ENCODE measurements at places on chromosomes 1 and 21. TPM values are rescaled to one million over a fixed set of nuclear protein-coding genes. Genes with fewer than 3 reads are reported as not detected.

GRCh38 chr1:22317231-22317919, 134.3 kb upstream of the ZBTB40 start:
- peak; percentile 76 for DNase-seq

OR2L2 gene
- polyA plus RNA-seq, result 0.03 TPM

C8B gene
- not detected for polyA plus RNA-seq

PRR9 gene
- not detected for polyA plus RNA-seq

ADAMTS5 gene
- 0.90 TPM for polyA plus RNA-seq

GRCh38 chr1:87937831-87938395, 609.2 kb downstream of the LMO4 start:
- DNase-seq, result no peak

BRDT gene
- polyA plus RNA-seq, result not detected

- DNase-seq, result no peak
Observed at GRCh38 chr1:240582953-240583352, 29.0 kb downstream of the GREM2 start.

DNA sequence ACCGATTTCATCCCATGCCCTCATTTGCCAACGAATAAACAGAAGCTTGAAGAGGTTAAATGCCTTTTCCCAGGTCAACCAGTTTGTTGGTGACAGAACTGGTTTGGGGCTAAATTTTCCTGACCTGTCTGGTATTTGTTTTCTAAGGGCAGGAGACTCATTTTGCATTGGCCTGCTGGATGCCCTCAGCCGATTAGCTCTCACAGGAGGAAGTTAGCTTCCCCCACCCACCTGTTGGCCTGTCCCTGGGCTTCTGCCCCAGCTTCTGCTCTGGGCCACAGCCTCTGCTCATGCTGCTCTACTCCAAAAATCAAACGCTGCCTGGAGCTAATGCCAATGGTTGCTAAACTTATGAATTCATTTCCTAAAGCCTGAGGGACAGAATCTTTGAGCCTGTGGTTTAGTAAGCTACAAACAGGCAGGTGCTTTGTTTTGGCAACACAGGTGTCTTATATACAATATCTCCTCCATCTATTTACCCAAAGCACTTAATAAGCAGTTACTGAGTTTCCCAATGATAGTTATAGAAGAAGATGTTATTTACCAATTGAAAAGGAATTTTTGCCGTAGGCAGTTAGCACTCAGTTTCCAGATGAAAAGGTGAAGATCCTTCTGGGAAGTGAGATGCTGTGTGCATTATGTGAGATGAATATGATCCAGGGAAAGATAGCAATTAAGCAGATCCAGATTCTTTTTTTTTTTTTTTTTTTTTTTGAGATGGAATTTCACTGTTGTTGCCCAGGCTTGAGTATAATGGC, 82.3 kb downstream of the TM2D1 start:
- DNase-seq, result no peak

FCRL4 gene
- polyA plus RNA-seq, result not detected

DNA sequence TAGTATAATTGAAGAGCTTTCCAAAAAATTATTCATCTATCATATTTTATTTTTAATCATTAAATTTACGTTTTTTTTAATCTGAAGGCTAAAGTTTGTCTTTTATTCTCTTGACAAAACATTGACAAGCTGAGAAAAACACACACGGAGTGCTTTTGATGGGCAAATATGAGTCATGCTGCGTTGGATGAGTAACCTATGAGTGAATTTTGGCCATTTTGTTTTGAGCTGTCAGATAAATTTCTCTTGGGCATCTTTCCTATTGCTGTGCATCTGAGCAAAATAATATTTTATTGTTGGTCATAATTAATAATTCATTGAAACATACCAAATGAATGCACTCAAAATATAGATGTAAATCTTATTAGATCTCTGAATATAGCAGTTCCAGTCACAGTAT, 1144.1 kb upstream of the ADGRL2 start:
- DNase-seq, result no peak

DLGAP3 gene
- 0.15 TPM for polyA plus RNA-seq

GRCh38 chr1:22883406-22883805, 89.3 kb downstream of the LACTBL1 start:
- no peak for DNase-seq

DNA sequence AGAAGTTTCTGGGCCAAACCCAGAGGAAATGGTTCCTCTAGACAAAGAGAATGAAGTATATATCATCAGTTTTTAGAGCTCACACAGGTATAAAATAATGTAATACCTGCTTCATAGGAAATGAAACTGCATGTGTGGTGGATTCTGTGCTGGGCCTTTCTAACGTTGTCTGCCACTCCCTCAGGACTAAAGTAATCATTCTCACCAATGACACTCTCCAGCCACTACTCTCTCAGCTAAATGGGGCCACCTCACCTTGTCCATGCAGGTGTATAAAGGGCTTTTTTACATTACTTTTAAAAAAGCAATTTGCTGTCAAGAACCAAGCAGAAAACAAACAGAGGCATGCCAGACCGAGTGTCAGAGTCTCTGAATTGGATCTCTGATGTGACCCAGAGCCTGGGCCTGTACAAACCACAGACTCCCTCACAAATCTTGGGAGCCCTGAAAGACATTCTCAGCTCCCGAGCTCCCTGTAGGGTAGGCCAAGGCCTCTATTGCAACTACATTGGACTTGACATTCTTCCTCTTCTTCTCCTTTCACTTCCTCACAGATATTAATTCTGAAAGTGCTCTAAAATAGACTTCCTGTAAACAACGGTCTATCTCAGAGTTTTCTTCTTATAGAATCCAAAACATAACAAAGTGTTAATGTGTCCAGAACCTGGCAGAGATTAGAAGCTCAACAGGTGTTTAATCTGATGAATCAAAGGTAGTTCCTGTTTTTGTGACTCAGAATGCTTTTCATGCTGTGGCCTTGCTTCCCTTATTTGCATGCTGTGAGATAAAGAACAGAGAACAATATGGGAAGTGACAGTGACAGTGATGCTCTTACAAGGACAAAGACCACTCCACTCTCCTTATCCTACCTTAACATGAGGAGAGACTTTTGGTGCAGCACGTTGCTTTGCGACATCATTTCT, 8.6 kb downstream of the AIM2 start:
- DNase-seq, result no peak

DNA sequence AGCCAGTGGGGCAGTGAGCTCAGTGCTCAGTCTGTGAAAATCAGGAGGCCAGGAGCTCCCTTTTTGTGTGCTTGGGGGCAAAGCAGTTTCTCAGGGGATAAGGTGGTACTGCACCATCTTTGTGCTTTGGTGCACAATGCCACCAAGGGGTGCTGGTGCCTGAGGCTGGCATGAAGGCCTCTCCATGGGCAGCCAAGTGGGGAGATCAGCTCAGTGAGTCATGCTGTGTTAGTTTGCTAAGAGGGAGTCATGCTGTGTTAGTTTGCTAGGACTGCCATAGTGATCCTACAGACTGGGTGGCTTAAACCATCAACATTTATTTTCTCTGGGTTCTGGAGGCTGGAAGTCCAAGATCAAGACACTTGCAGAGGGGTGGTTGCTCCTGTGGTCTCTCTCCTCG, 428.1 kb downstream of the PRDM2 start:
- no peak for DNase-seq

DNA sequence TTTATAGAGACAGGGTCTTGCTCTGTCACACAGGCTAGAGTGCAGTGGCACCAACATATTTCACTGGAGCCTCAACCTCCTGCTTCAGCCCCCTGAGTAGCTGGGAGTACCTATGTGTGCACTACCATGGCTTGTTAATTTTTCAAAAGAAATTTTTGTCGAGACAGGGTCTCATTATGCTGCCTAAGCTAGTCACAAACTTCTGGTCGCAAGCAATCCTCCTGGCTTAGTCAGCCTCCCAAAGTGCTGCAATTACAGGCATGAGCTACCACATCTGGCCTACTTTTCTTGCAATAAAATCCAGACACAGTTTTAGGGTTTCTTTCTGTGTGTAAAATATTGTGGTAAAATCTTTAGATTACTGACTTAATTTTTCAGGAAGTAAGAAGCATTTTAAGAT, 27.9 kb upstream of the NTPCR start:
- DNase-seq, result no peak

GRCh38 chr1:232617237-232617636, 12.7 kb downstream of the SIPA1L2 start:
- no peak for DNase-seq

- no peak for DNase-seq
Observed at GRCh38 chr1:243268751-243269460, 13.1 kb downstream of the SDCCAG8 start.

CDC73 gene
- 17.3 TPM for polyA plus RNA-seq

- DNase-seq, result no peak
Observed at GRCh38 chr21:32861866-32862265, 90.3 kb upstream of the PAXBP1 start.

DNA sequence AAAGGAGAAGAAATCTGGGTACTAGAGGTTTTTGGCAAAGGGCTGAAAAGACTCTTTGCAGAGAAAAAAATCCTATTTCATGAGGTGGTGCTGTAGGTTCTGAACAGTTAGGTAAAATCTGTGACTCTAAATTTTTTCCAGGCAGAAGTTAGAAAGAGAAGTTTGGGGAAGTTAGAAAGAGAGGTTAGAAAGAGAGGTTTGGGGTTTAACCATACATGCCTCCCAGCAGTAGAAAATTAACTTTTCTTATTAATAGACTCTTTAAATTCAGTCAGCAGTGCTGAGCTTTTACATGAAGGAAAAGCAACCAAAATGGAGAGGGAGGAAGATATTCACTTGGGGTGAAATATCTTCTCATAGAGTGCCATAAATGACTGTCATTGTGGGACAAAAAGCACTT, 12.2 kb downstream of the AMY1C start:
- no peak for DNase-seq

DNA sequence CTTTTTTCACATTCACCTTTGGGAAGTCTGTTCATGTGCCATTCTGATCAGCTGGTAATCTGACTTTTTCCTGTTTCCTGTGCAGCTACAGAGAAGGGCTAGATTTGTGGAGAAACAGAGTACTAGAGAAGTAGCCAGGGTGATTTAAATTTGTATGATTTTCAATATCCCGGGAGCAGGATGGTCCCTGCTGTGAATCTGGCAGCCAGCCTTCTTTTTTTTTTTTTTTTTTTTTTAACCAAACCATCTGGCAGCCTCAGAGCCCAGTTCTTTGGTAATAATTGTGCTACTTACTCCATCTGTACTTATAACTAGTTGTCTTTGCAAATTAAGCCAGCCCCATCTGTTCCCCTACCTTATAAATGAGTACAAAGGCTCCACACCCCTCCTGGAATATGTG, 248.6 kb upstream of the DEPDC1 start:
- no peak for DNase-seq

- DNase-seq, result no peak
Observed at GRCh38 chr1:110506541-110506940, 12.4 kb downstream of the KCNA10 start.

LHX8 gene
- polyA plus RNA-seq, result 0.30 TPM

GRCh38 chr1:242842094-242842493, 317.6 kb upstream of the PLD5 start:
- no peak for DNase-seq

DNA sequence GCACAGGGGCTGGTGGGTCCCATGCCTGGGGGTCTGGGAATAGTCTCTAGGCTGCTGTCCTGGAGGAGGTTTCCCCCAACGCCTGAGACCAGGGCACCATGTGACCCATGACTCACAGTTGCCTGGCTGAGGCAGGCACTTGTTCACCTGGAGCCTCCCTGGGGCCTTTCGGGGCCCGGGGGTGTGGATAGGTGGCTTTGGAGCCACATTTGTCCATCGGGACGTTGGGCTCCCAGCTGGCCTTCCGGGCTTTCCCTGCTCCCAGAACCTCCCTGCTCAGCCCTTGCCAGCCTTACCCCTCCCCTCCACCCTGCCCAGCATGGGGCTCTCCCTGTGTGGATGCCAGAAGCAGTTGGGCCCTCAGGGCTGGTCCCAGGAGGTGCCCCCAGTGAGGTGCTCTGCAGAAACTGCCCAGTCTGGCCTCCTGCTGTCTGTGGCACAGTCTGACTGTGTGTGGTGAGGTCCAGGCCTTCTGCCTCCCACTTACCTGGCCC, 14.2 kb downstream of the COL6A1 start:
- DNase-seq, result no peak

GRCh38 chr1:116291024-116291423, 82.0 kb upstream of the ATP1A1 start:
- DNase-seq, result no peak

SYT2 gene
- 0.03 TPM for polyA plus RNA-seq

GRCh38 chr1:43622471-43622870, 27.5 kb upstream of the KDM4A start:
- DNase-seq, result no peak

DNA sequence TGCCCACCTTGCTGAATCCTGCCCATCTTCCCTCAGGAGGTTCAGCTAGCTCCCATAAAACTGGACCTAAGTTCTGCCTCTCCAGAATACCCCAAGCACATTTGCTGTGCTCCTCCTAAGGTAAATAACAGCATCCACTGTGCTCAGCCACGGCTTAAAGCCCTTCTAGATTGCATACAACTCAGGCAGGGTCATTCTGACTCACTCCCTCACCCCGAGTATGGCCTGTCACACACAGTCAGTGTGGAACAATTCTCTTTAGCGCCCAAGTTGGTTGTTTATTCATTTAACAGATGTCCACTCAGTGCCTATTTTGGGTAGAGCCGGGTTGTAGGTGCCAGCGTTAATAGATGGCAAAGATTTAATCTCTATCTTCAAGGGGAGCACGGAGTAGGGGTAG, 147.5 kb upstream of the EDN2 start:
- DNase-seq, result no peak

- no peak for DNase-seq
Observed at GRCh38 chr1:240201931-240202330, 110.2 kb downstream of the FMN2 start.

RBM11 gene
- not detected for polyA plus RNA-seq

GRCh38 chr1:37605806-37606474, 10.2 kb upstream of the GNL2 start:
- no peak for DNase-seq

- DNase-seq, result no peak
Observed at GRCh38 chr1:98382986-98383740, 278.4 kb upstream of the SNX7 start.

- peak; percentile 30 for DNase-seq
Observed at GRCh38 chr1:1178794-1179331, 5.2 kb downstream of the TTLL10 start.

DNA sequence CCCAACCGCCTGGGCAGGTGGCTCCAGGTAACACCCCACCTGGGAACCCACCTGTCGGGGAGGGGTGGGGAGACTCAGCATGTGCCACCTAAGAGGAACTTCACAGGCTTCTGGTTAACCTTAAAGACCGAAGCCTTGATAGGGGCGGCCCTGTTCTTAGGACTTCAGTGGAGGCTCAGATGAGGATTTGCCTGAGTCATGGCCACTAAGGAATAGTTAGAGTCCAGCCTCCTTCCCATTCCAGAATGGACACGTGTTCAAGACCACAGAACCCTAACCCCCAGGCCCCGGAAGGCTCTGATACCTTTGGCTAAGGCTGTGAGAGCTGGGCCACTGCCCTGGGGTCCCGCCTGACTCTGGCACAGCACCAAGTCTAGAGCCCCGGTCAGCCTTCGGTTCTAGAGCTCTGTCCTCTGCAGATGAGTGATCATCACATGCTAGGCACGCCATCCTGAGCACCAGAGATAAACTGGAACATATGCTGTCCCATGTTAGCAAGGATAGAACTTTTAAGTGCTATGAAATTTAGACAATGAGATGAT, 20.3 kb downstream of the PADI6 start:
- no peak for DNase-seq

ATP6V1G3 gene
- not detected for polyA plus RNA-seq

C1orf167 gene
- polyA plus RNA-seq, result not detected

CYP4A22 gene
- not detected for polyA plus RNA-seq

AMPD1 gene
- not detected for polyA plus RNA-seq
